Posterior vena cava (tissue), 2 donors: ENCODE measurements at places on chromosomes 3 and 15. TPM values are rescaled to one million over a fixed set of nuclear protein-coding genes. Genes with fewer than 3 reads are reported as not detected.

The REC114 gene
- not detected for total RNA-seq

- DNase-seq = no peak
These were observed 319.7 kb upstream of the KCNH8 start for GRCh38 chr3:18828637-18829036.

- no peak for DNase-seq
These were observed 36.5 kb downstream of the RAF1 start for GRCh38 chr3:12627370-12627769.

DNA sequence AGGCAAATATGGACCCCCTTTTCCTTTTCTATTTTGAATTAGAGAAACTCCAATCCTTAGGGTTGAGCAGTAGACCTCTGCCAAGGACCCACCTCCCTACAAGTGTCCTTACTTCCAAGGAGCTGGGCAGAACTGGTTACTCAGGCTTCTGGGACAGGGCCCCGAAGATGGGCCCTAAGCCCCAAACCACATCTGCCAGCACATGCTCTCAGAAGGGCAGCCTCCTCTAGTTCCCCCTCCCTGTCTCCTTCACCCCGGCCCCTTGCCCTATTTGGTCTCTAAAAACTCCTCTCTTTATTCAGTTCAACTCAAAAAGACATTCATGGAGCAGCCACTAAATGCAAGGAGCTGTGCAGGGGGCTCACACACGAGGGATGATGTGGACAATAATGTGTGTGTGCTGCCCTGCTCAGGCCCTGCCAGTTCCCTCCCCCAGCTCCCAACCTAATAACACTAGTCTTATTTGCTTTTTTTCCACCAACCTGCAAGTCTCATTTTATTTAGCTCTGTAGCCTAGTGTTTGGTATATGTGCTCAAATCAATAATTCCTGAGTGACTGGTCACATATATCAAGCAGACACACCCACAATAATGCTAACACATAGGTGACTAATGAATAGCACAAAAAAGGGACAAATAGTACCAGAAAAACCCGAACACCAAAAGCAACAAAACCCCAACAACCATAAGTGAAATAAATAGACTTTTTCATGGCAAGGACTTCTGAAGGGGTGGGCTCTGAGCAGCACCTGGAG is 12.2 kb downstream of the ZDHHC3 start:
- no peak for DNase-seq

GRCh38 chr15:89822951-89823711 is 8.5 kb upstream of the ANPEP start:
- peak; percentile 83 for DNase-seq

DNA sequence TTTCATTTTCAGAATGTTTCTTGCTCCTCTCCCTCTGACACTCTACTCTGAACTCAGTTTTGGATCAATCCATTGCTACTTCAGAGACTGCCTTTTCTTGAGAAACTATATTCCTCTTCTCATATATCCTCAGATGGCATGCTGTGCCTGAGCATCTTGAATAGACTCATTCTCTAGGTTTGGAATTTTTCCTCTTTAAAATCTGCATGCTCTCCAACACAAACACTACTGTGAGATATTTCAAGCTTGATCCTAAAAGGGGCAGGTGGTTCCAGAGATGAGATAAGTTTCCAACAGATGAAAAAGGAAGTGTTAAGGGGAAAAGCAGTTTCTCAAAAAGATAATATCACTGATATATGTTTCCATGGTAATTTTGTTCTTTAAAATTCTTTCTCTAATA is 742.2 kb upstream of the EPHA6 start:
- no peak for DNase-seq

DNA sequence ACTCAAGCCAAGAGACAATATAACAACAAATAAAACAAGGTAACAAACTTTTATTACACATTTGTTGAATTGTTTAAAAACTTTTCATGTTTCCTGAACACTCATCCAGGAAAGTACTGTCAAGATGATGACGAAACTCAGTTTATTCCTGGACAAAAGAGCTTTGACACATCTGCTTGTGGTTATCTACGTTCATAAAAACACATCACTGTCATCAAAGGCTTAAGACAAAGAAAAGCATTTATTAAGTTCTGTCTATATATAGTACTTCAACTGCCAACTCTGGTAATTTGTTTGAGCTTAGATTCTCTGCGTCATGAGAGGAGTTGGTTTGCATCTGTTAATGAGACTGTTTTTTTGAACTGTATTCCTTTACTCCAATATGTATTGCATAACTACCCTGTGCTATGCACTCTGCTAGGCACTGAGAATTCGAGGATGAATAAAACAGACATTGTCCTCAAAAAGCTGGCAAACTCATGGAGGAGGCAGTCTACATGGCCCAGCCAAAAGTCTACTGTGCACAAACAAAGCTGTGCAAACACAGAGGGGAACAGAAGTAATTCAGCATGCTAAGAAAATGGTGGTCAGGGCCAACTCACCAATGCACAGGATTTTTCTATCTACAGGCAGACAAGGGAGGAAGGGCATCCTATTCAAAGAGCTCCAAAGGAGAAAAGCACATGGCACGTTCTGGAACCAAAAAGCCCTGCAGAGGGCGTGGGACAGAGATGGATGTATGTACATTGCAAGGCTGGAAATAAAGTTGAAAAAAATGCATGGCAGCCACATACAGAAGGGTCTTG is 21.5 kb downstream of the PLD1 start:
- no peak for DNase-seq

- DNase-seq = no peak
These were observed 40.2 kb downstream of the SUCLG2 start for GRCh38 chr3:67614195-67614594.

DNA sequence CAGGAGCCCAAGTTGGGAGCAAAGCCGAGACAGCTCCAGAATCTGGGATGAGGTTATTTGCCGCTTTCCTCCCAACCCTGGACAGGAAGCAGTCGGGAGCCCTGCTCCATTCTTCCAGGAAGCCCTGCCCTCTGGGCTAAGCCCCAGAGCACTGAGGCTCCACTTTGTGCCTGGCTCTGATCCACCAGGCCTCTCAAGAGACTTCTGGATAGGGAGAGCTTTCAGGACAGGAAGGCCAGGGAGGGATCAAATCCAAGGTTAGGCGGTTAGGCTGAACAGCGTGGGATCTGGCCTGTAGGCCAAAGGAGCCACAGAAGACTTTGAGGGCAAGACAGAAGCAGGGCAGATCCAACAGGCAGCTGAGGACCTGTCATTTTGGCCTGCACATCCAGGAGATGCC is 835 bp downstream of the STOML1 start:
- peak; percentile 94 for DNase-seq

- no peak for DNase-seq
These were observed 98.8 kb downstream of the EEFSEC start for GRCh38 chr3:128252083-128252482.
